ENCODE measurements at places on chromosomes 3 and 15.
A peak's percentile ranks its signal among the peaks of the same experiment; 100 is the strongest.

DNA sequence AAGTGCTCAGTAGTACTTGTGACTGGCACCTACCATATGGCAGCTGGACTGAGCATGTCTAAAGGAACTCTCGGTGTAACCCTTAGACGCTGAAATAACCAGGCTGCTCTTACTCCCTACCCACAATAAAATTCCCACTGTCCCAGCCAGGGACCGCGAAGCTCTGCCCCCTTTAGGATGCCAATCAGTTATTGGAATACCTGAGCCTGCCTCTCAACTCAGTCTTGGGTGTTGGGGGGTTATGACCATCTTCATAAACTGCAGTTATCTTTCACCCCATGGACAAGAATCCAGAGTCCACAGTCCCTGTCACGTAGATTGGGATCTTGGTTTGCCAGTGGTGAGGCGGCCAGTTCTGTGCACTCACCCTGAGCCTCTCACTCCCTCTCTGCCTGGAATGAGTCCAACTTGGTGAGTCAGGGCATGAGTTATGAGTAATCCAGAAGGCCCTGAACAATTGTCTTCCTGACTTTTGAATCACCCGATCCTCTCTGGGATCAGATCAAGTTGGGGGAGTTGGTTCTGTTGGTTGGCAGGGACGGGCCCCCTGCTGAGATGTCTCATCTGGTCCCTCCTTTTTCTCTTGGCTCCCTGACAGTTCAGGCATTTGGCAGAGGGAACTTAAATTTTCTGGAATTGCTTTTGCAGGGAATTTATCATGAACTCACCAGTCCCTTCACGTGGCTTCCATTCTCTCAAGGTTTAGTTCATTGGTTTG is 120.1 kb upstream of the UBE2E1 start:
- H3K36me3 ChIP-seq: no peaks in the 10 kb centered on the region
- no peaks in the 10 kb centered on the region for H3K27me3 ChIP-seq
- no peaks in the 10 kb centered on the region for H3K4me1 ChIP-seq
- no peak overlapping the region for H3K27ac ChIP-seq
- H3K4me3 ChIP-seq: no peak overlapping the region

- H3K4me3 ChIP-seq: no peak overlapping the region
- H3K27ac ChIP-seq: no peak overlapping the region
- DNase-seq: no peak
Observed at GRCh38 chr15:62403164-62403809, 238.2 kb upstream of the C2CD4B start.

DNA sequence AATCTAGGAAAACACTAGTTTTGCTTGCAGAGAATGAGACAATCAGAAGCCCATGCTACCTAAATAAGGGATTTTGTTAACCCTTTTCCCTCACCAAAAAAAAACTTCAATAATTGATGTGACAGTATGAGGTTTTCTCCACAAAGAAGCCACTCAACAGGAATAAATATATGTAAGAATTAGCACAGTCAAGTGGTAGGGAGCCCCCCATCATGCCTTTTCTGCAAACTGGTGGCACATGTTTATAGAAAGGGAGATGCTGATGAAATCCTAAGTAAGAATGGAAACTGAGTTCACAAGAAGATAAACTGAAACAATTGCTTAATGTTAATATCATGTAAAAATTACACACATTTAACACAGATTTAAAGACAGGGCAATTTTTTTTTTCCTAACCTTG is 51.0 kb downstream of the PHC3 start:
- DNase-seq: no peak
- no peak overlapping the region for H3K4me3 ChIP-seq

DNA sequence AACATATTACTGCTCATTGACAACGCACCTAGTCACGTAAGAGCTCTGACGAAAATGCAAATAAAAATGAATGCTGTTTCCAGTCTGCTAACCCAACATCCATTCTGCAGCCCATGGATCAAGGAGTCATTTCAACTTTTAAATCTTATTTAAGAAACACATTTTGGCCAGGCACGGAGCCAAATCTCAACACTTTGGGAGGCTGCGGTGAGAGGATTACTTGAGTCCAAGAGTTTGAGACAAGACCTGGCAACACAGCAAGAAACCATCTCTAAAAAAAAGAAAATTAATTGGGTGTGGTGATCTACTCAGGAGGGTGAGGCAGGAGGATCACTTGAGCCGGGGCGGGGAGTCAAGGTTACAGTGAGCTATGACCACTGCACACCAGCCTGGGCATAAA is 22.4 kb upstream of the TM4SF19 start:
- DNase-seq: no peak
- peaks cover 59% of the 10 kb centered on the region for H3K36me3 ChIP-seq
- H3K4me3 ChIP-seq: no peak overlapping the region

DNA sequence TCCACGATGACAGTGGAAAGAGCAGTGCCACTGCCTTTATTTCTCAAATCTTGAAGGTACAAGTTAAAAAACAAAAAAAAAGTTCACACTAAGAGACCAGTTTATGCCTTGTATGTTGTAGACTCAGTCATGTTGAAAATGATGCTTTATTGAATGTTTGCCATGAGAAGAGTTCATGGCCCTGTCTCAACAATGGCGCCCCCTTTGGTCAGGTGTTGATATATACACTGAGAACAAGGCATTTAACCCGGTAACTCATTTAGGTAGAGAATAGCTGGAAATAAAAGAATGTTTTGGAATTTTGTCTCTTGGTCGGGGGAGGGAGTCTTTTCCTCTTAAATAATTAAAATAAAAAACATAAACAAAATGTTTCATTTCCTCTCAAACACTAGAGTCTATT is 145.6 kb upstream of the SLC2A2 start:
- H3K27me3 ChIP-seq: no peaks in the 10 kb centered on the region
- H3K36me3 ChIP-seq: no peaks in the 10 kb centered on the region
- no peak overlapping the region for H3K27ac ChIP-seq

- H3K36me3 ChIP-seq: no peaks in the 10 kb centered on the region
- no peak overlapping the region for H3K4me3 ChIP-seq
- no peaks in the 10 kb centered on the region for H3K4me1 ChIP-seq
- no peaks in the 10 kb centered on the region for H3K27me3 ChIP-seq
- H3K27ac ChIP-seq: no peak overlapping the region
- DNase-seq: no peak
Observed at GRCh38 chr3:172981407-172981983, 159.5 kb downstream of the SPATA16 start.

GRCh38 chr15:59191855-59192237 is 14.8 kb upstream of the LDHAL6B start:
- H3K4me3 ChIP-seq: no peak overlapping the region
- H3K27me3 ChIP-seq: no peaks in the 10 kb centered on the region
- H3K27ac ChIP-seq: no peak overlapping the region
- DNase-seq: no peak
- H3K36me3 ChIP-seq: peaks cover 42% of the 10 kb centered on the region

DNA sequence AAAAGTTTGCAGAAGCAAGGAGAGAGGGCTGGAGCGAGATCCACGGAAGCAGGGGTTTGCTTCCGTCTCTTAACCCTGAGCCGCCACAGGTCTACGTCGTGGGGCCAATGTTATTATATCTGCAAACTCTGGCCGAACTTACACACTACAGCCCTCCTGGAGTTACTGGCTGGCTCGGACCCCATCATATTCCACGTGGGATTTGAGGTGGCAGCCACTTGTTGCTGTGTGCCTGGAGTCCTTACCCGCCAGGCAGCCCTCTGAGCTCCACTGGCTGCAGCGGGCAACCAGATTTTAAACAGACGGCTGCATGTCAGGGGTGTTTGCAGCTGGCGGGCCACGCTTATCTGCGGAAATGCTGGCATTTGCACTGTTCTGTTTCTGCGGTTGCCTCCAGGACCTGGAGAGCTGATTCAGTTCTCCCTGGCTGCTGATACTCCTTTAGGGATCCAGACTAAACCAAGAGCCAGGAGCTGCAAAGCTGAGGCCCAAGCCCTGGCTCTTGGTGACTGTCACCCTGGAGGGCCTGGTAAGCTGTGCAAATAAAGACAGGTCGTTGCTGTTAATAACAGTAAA is 34.7 kb downstream of the TM2D3 start:
- H3K27me3 ChIP-seq: no peaks in the 10 kb centered on the region
- H3K27ac ChIP-seq: peak overlapping the region; percentile 76

DNA sequence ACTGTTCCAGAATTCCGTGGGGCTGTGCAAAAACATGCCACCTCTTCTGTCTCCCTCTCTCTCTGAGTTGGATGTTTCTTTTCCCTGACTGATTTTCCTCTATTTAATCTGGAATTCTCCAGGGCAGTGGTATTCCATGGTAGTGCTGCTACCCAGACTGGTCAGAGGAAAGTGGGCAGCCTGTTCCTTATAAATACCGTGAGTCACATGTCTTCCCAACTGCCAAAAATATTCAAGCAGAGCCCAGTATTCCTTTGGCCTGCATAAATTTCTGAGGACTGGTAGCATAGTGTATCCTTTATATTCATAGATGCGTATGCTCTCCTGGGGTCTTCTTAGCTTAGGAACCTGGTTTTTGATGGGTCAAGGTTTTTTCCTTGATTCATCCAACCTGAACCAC is 40.9 kb downstream of the CEMIP start:
- peaks cover 36% of the 10 kb centered on the region for H3K36me3 ChIP-seq
- DNase-seq: no peak
- no peak overlapping the region for H3K27ac ChIP-seq
- H3K4me3 ChIP-seq: no peak overlapping the region
- H3K27me3 ChIP-seq: no peaks in the 10 kb centered on the region

GRCh38 chr3:122358703-122359032 is 24.4 kb downstream of the MIX23 start:
- H3K27me3 ChIP-seq: no peaks in the 10 kb centered on the region
- H3K4me1 ChIP-seq: peaks cover 22% of the 10 kb centered on the region
- peak overlapping the region; percentile 11 for H3K27ac ChIP-seq
- H3K36me3 ChIP-seq: peaks cover 23% of the 10 kb centered on the region
- DNase-seq: no peak
- no peak overlapping the region for H3K4me3 ChIP-seq

- DNase-seq: no peak
- no peaks in the 10 kb centered on the region for H3K36me3 ChIP-seq
- no peaks in the 10 kb centered on the region for H3K27me3 ChIP-seq
- no peak overlapping the region for H3K4me3 ChIP-seq
- no peak overlapping the region for H3K27ac ChIP-seq
- peaks cover 20% of the 10 kb centered on the region for H3K4me1 ChIP-seq
Observed at GRCh38 chr15:69217381-69217780, 56.9 kb downstream of the GLCE start.

GRCh38 chr3:64410226-64410625 is 185.0 kb upstream of the PRICKLE2 start:
- no peak for DNase-seq
- no peak overlapping the region for H3K27ac ChIP-seq
- H3K4me1 ChIP-seq: no peaks in the 10 kb centered on the region
- H3K4me3 ChIP-seq: no peak overlapping the region

- H3K27ac ChIP-seq: no peak overlapping the region
- H3K4me1 ChIP-seq: peaks cover 39% of the 10 kb centered on the region
- no peak for DNase-seq
- H3K4me3 ChIP-seq: peak overlapping the region; percentile 77
Observed at GRCh38 chr15:31392761-31393401, 66.2 kb downstream of the KLF13 start.

DNA sequence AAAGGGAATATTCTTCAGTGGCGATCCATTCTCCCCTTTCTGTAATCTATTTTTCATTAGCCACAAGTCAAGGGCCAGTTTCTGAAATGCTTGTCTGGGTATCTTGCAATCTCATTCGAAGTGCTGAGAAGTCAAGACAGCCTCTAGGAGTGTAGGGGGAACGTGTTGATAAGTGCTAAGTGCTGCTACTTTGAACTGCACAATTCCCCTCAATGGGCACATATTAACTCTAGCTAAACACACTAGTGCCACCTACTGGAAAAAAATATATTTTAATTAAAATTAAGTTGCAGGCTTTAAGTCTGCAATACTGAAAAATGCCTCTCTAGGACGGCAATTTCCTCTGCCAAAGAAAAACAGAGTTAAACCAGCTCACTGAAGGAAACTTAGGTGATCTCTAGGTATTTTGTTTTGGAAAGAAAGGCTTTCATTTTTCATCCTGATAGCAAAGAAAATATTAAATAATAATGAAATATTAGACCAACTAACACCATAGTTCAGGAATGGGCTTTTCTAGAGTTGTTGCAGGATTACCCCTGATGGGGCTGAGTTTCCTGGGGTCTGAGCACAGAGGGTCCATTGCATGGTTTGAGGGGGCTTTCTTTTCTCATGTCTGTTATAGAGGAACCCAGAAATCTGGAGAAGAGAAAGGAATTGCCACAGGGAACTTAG is 181.9 kb upstream of the KBTBD8 start:
- H3K4me1 ChIP-seq: peaks cover 23% of the 10 kb centered on the region
- no peaks in the 10 kb centered on the region for H3K27me3 ChIP-seq
- H3K4me3 ChIP-seq: no peak overlapping the region
- H3K36me3 ChIP-seq: no peaks in the 10 kb centered on the region

GRCh38 chr15:37096558-37097143 is 3.7 kb downstream of the MEIS2 start:
- no peaks in the 10 kb centered on the region for H3K27me3 ChIP-seq
- peak overlapping the region; percentile 83 for H3K4me3 ChIP-seq
- H3K36me3 ChIP-seq: peaks cover 14% of the 10 kb centered on the region
- DNase-seq: no peak
- H3K4me1 ChIP-seq: peaks cover 25% of the 10 kb centered on the region
- H3K27ac ChIP-seq: no peak overlapping the region

DNA sequence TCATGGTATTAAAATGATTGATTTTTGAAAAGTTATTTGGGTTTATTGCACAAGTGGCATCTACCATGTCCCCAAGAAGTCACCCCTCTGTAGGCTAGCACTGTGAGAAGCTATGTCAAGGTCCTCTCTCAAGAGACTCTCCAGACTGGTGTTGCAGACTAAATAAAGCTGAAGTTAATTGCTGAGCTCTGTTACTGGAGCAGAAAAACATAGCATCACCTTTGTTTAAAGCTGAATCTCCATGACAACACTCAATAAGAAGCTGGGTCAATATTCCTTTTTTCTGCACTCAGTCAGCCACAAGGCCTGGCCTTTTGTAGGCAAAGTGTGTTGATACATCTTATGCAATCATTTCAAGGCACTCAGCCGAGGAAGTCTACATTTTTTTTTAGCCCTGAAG is 806.6 kb upstream of the LMCD1 start:
- H3K4me1 ChIP-seq: no peaks in the 10 kb centered on the region
- no peaks in the 10 kb centered on the region for H3K27me3 ChIP-seq
- DNase-seq: no peak

GRCh38 chr15:64001148-64001547 is 45.1 kb downstream of the DAPK2 start:
- peaks cover 39% of the 10 kb centered on the region for H3K4me1 ChIP-seq
- H3K4me3 ChIP-seq: no peak overlapping the region
- no peak for DNase-seq
- H3K36me3 ChIP-seq: no peaks in the 10 kb centered on the region
- no peak overlapping the region for H3K27ac ChIP-seq

GRCh38 chr3:34065901-34066300 is 267.5 kb downstream of the PDCD6IP start:
- no peak overlapping the region for H3K4me3 ChIP-seq
- H3K27me3 ChIP-seq: no peaks in the 10 kb centered on the region
- no peaks in the 10 kb centered on the region for H3K4me1 ChIP-seq
- DNase-seq: no peak

DNA sequence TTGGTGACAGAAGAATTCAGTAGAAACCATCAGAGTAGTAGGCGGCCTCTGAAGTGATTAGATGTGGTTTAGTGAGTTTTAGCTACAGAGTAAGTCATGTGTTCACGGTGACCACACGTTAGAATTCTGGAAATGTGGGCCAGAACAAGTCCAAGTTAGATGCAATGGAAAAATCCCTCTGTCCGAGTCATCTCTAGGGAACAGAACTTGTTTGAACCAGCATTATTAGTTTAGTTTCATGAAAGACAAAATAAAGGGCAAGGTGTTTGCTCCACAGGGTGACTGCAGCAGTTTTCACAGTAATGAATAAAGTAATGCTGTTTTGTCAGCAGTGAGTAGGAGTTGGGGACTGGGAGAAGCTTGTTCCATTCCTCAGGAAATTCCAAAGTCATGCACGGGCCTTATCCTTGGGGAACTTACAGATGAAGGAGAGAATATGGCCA is 100.2 kb downstream of the CGNL1 start:
- no peaks in the 10 kb centered on the region for H3K27me3 ChIP-seq
- peak; percentile 21 for DNase-seq
- H3K36me3 ChIP-seq: 0 out of 3 replicates have a peak, but pooled peaks cover 4% of the 10 kb centered on the region
- no peak overlapping the region for H3K4me3 ChIP-seq
- H3K4me1 ChIP-seq: peaks cover 68% of the 10 kb centered on the region
- H3K27ac ChIP-seq: peak overlapping the region; percentile 99
